ENCODE measurements at places on chromosomes 3 and 15.

DNA sequence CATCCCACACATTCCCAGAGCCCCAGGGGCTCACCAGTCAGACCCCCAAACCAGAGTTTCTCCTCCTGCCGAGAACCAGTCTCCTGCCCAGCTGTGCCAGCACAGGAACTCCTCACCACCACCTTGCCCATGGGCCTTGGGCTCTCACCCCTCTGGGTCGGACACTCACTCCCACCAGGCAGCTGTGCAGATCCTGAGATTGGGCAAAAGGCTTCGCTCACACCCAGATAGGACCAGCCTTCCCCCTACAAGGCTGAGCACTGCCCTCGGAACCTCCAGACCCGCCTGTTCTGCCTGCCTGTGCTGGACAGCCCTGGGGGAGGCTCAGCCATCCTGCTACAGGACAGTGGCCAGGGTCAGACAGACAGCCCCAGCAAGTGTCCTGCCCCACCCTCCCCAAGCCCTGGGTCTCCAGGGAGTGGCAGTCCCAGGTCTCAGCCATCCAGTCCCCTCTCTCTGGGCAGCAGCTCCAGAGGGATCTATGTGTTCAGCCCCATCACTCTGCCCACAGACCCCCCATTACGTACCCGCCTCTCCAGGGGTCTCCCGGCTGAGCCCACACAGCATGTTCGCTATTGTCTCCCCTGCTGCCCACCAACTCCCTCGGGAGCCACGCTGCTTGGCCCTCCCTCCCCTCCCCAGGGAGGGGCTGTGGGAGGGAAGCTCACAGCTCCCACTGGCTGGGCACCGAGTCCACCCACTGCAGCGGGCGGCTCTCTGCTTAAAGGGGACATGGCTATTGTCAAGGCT is at the start of gene GRIP2:
Gene GRIP2, minus strand, starts transcription at position 601 of the 750 bp plus-strand sequence. Its CDS starts 34 bp downstream, at position 567.
- DNase-seq: no peak

DNA sequence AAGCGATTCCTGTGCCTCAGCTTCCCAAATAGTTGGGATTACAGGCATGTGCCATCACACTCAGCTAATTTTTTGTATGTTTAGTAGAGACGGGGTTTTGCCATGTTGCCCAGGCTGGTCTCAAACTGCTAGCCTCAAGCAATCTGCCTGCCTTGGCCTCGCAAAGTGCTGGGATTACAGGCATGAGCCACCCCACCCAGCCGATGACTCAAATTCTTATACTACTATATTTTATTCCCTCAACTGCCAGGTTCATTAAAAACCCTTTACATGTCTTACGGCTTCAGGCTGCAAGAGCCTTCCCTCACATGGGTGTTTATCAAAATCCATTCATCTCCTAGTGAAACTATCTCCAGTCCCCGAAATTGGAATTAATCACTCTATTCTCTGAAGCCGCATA is 63.4 kb downstream of the CBLB start:
- no peak for DNase-seq

GRCh38 chr3:195897081-195897852 is 11.1 kb downstream of the TNK2 start:
- no peak for DNase-seq

DNA sequence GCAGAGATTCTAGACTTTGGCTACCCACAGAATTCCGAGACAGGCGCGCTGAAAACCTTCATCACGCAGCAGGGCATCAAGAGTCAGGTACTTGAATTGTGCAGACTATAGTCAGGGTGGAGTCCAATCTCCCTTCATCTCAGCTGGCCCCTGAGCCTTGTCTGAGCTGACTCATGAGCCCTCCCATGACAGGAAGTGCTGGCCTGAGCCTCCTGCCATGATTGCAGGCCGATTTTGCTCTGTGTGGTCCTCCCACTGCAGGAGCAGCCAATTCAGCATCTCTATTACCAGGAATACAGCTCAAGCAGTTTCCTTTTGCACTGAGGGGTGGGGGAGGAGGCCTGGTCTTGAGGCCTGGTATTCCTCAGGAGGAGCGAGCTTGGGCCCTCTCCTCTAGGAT is 5.5 kb downstream of the AP2M1 start:
- no peak for DNase-seq

DNA sequence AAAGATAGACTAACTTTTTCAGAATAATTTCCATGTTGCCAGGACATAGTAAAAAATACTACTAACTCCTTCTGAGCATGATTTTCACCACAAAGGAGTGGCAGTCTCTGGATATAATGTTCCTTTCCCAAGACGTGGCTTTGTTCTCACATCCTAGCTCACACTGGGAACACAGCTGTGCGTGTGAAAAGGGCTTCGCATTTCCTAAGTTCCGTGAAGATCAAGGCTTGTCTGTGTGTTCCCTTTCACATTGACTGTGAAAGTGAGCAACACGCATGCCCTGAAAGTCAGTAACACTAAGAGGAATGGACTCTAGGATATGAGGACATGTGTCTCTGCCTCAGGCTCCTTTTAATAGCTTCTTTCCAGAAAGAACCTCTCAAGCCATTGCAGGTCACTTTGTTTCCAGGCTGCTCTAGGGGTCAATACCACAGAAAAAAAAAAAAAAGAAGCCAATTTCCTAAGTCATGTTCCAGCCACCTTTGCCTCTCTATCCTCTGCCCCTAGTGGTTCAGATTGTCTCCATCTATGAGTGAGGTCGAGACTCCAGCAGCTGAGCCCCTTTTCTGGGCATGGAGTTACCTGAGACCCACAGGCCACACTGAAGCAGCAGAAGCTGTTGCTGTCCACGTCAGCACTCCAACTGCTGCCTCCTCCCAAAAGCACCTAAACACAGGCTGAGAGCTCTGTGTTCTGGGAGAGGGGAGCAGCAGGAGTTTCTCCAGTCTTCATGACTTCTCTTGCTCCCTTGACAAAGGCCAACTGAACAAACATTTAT is 355.9 kb downstream of the RSL24D1 start:
- DNase-seq: no peak

GRCh38 chr15:99981839-99982658 is 248.8 kb upstream of the LYSMD4 start:
- no peak for DNase-seq
